ENCODE measurements at places on chromosomes 3 and 15. TPM values are rescaled to one million over a fixed set of nuclear protein-coding genes. Genes with fewer than 3 reads are reported as not detected.

The NECTIN3 gene
- total RNA-seq, result 15.6 TPM

The CD200 gene
- total RNA-seq, result 0.93 TPM

The WDR72 gene
- total RNA-seq, result not detected

The NMD3 gene
- 41.4 TPM for total RNA-seq

The KLF15 gene
- total RNA-seq, result 0.72 TPM

Data from CD4-positive, alpha-beta memory T cell (primary cell).